ENCODE measurements at places on chromosomes 7 and 10. TPM values are rescaled to one million over a fixed set of nuclear protein-coding genes. Genes with fewer than 3 reads are reported as not detected.
A peak's percentile ranks its signal among the peaks of the same experiment; 100 is the strongest.

The PAX4 gene
- not detected for total RNA-seq

The SSC4D gene
- 0.71 TPM for total RNA-seq

The ACSM6 gene
- total RNA-seq: not detected

The CCDC71L gene
- total RNA-seq: 17.4 TPM

The HOXA1 gene
- 0.16 TPM for total RNA-seq

The MOGAT3 gene
- total RNA-seq: not detected

The MRC1 gene
- not detected for total RNA-seq

The CUL1 gene
- total RNA-seq: 74.5 TPM

GRCh38 chr10:103396789-103397087, 312 bp downstream of the PDCD11 start:
- peak overlapping the region; percentile 92 for H3K4me3 ChIP-seq
- peak overlapping the region; percentile 94 for H3K27ac ChIP-seq
- peaks cover 70% of the 10 kb centered on the region for H3K36me3 ChIP-seq

GRCh38 chr7:44224080-44224973, 23.5 kb downstream of the YKT6 start:
- no peaks in the 10 kb centered on the region for H3K4me1 ChIP-seq
- H3K4me3 ChIP-seq: no peak overlapping the region
- no peak overlapping the region for H3K27ac ChIP-seq
- DNase-seq: no peak
- no peaks in the 10 kb centered on the region for H3K36me3 ChIP-seq
- no peaks in the 10 kb centered on the region for H3K27me3 ChIP-seq

GRCh38 chr10:72037811-72038210, 50.5 kb downstream of the SPOCK2 start:
- DNase-seq: no peak
- no peaks in the 10 kb centered on the region for H3K36me3 ChIP-seq
- peaks cover 2% of the 10 kb centered on the region for H3K27me3 ChIP-seq
- no peak overlapping the region for H3K4me3 ChIP-seq
- no peak overlapping the region for H3K27ac ChIP-seq

- no peaks in the 10 kb centered on the region for H3K27me3 ChIP-seq
- no peaks in the 10 kb centered on the region for H3K36me3 ChIP-seq
- no peak overlapping the region for H3K27ac ChIP-seq
- no peak for DNase-seq
- H3K4me1 ChIP-seq: no peaks in the 10 kb centered on the region
- no peak overlapping the region for H3K4me3 ChIP-seq
Measured at GRCh38 chr10:125247576-125247975, 87.2 kb upstream of the CTBP2 start.

- no peak overlapping the region for H3K4me3 ChIP-seq
- peaks cover 3% of the 10 kb centered on the region for H3K36me3 ChIP-seq
- H3K27ac ChIP-seq: no peak overlapping the region
- DNase-seq: no peak
- H3K27me3 ChIP-seq: no peaks in the 10 kb centered on the region
- peaks cover 31% of the 10 kb centered on the region for H3K4me1 ChIP-seq
Measured at GRCh38 chr10:47205192-47205591, 94.8 kb upstream of the GDF10 start.

GRCh38 chr10:30784524-30784896, 155.0 kb upstream of the LYZL2 start:
- H3K27me3 ChIP-seq: peaks cover 2% of the 10 kb centered on the region
- peak overlapping the region; percentile 75 for H3K4me3 ChIP-seq
- DNase-seq: no peak

- no peak for DNase-seq
- no peaks in the 10 kb centered on the region for H3K36me3 ChIP-seq
- no peaks in the 10 kb centered on the region for H3K27me3 ChIP-seq
- H3K4me1 ChIP-seq: no peaks in the 10 kb centered on the region
- H3K4me3 ChIP-seq: no peak overlapping the region
- H3K27ac ChIP-seq: no peak overlapping the region
Measured at GRCh38 chr10:60155943-60156683, 233.6 kb downstream of the ANK3 start.

- no peak overlapping the region for H3K4me3 ChIP-seq
- no peaks in the 10 kb centered on the region for H3K36me3 ChIP-seq
- no peaks in the 10 kb centered on the region for H3K4me1 ChIP-seq
- DNase-seq: no peak
- H3K27ac ChIP-seq: no peak overlapping the region
Measured at GRCh38 chr7:112699725-112700513, 90.3 kb downstream of the TMEM168 start.

GRCh38 chr7:155584763-155585531, 38.6 kb upstream of the CNPY1 start:
- H3K36me3 ChIP-seq: no peaks in the 10 kb centered on the region
- H3K4me3 ChIP-seq: no peak overlapping the region
- H3K4me1 ChIP-seq: peaks cover 9% of the 10 kb centered on the region
- no peak for DNase-seq
- H3K27ac ChIP-seq: no peak overlapping the region
- H3K27me3 ChIP-seq: peaks cover 37% of the 10 kb centered on the region

- no peaks in the 10 kb centered on the region for H3K36me3 ChIP-seq
- peaks cover 9% of the 10 kb centered on the region for H3K4me1 ChIP-seq
- no peak overlapping the region for H3K4me3 ChIP-seq
Measured at GRCh38 chr10:109996225-109996624, 11.6 kb upstream of the ADD3 start.

DNA sequence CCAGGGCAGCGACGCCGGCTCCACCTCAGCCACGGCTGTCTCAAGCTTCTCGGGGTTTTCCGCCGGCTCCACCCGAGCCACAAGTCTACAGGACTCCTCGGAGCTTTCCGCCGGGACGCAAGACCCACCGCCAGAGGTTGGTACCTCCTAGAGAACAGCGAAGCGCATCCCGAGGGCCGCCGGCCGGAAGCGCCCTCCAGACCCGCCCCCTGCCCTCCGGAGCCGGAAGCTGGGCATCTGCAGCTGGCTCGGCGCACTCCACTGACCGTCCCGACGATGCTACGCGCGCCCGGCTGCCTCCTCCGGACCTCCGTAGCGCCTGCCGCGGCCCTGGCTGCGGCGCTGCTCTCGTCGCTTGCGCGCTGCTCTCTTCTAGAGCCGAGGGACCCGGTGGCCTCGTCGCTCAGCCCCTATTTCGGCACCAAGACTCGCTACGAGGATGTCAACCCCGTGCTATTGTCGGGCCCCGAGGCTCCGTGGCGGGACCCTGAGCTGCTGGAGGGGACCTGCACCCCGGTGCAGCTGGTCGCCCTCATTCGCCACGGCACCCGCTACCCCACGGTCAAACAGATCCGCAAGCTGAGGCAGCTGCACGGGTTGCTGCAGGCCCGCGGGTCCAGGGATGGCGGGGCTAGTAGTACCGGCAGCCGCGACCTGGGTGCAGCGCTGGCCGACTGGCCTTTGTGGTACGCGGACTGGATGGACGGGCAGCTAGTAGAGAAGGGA, at the start of gene MINPP1:
Gene MINPP1 (plus strand): TSS at position 254 of the 726 bp plus-strand sequence. CDS start 23 bp downstream, at position 277.
- peak within 1 kb of the TSS; percentile 80 for H3K27ac ChIP-seq
- H3K4me1 ChIP-seq: peaks cover 27% of the 10 kb centered on the region
- DNase-seq: peak; percentile 60
- H3K4me3 ChIP-seq: peak within 1 kb of the TSS; percentile 83
- peaks cover 15% of the 10 kb centered on the region for H3K27me3 ChIP-seq

GRCh38 chr7:85554236-85555178, 367.7 kb upstream of the SEMA3D start:
- H3K36me3 ChIP-seq: no peaks in the 10 kb centered on the region
- H3K4me1 ChIP-seq: no peaks in the 10 kb centered on the region
- DNase-seq: no peak
- no peak overlapping the region for H3K27ac ChIP-seq

DNA sequence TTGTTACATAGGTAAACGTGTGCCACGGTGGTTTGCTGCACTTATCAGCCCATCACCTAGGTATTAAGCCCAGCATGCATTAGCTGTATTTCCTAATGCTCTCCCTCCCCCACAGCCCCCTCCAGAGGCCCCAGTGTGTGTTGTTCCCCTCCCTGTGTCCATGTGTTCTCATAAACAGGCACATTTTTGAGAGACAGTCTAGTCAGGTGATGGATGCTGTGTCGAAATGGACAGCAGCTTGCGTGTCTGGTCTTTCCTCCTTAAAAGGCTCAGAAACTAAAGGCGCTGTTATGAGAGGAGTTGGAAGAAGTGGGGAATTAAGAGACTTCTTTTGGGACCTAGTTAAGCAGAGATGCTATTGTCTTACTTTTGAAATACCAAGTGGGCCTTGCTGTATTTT, 296.0 kb downstream of the BBS9 start:
- no peak overlapping the region for H3K4me3 ChIP-seq
- no peak for DNase-seq
- H3K4me1 ChIP-seq: no peaks in the 10 kb centered on the region
- no peaks in the 10 kb centered on the region for H3K36me3 ChIP-seq

DNA sequence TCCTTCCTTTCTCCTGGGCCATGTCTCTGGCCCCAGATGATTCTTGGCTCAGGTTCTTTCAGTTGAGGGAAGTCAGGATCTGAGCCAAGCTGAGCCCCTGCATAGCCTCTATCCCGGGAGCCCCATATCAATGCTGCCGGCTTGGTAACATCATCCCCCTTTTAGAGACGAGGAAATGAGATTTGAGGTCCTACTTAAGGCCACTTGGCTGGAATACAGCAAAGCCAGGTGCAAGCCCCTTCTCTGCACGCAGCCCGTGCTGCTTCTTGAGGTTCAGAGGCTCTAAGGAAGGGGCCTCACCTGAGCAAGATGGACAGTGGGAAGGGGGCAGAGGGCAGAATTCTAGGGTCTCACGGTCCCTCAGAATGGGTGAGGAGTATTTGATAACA, 2.4 kb upstream of the IRF5 start:
- H3K4me3 ChIP-seq: no peak overlapping the region
- H3K4me1 ChIP-seq: peaks cover 31% of the 10 kb centered on the region
- H3K27ac ChIP-seq: no peak overlapping the region
- H3K27me3 ChIP-seq: peaks cover 21% of the 10 kb centered on the region
- peaks cover 3% of the 10 kb centered on the region for H3K36me3 ChIP-seq
- no peak for DNase-seq

GRCh38 chr7:45133352-45133751, 21.9 kb upstream of the TBRG4 start:
- no peak overlapping the region for H3K27ac ChIP-seq
- H3K4me3 ChIP-seq: no peak overlapping the region
- no peaks in the 10 kb centered on the region for H3K36me3 ChIP-seq

DNA sequence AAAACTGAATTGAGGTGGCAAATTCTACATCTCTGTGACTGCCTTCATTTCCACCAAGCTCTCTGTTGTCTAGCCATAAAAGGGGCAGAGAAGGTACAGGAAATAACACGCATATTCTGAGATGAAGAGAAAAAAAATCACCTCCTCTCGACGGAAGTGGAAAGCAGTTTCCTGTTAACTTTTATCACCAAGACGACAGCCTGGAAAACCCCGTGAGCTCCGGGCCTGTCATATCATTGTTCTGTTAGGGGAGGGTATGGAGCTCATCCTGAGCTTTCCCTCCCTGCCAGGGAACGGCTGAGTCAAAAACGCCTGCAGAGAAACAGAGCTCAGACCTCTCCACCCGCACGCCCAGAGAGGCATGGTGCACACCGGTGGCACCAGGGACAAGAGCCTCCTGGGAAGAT, 200.3 kb downstream of the PRPF18 start:
- no peaks in the 10 kb centered on the region for H3K27me3 ChIP-seq
- H3K4me3 ChIP-seq: peak overlapping the region; percentile 57
- no peaks in the 10 kb centered on the region for H3K36me3 ChIP-seq
- DNase-seq: peak; percentile 73

- H3K27me3 ChIP-seq: no peaks in the 10 kb centered on the region
- no peak overlapping the region for H3K4me3 ChIP-seq
- DNase-seq: no peak
- no peaks in the 10 kb centered on the region for H3K36me3 ChIP-seq
Measured at GRCh38 chr10:76632767-76633051, 1004.9 kb downstream of the KCNMA1 start.

- no peaks in the 10 kb centered on the region for H3K27me3 ChIP-seq
- no peak overlapping the region for H3K4me3 ChIP-seq
- H3K4me1 ChIP-seq: no peaks in the 10 kb centered on the region
- no peak overlapping the region for H3K27ac ChIP-seq
- no peaks in the 10 kb centered on the region for H3K36me3 ChIP-seq
- no peak for DNase-seq
Measured at GRCh38 chr7:42440951-42441350, 203.9 kb upstream of the GLI3 start.

DNA sequence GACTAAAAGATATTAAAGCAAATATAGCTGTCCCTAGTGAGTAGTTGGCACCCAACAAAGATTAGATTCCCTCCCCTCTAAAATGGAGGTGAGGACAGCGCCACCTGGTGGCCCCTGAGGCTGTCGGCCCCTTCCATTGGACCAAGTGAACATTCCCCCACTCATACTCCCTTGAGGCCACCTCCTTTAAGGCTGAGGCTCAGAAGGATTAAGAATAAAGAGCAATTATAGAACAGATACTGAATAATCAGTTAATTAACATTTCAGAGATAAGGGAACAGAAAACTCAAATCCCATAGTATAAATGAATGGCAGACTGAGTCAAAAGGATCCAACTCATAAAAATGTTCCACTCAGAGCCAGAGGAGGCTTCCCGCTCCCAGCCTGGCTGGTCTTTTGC, 130.4 kb upstream of the GHITM start:
- H3K4me1 ChIP-seq: peaks cover 3% of the 10 kb centered on the region
- DNase-seq: peak; percentile 10
- H3K4me3 ChIP-seq: no peak overlapping the region
- H3K27me3 ChIP-seq: peaks cover 2% of the 10 kb centered on the region
- H3K27ac ChIP-seq: no peak overlapping the region
- H3K36me3 ChIP-seq: no peaks in the 10 kb centered on the region

GRCh38 chr10:92913973-92914372, 65.7 kb downstream of the EXOC6 start:
- no peak overlapping the region for H3K4me3 ChIP-seq
- H3K27me3 ChIP-seq: no peaks in the 10 kb centered on the region
- no peak for DNase-seq
- H3K4me1 ChIP-seq: peaks cover 3% of the 10 kb centered on the region
- H3K36me3 ChIP-seq: peaks cover 2% of the 10 kb centered on the region

GRCh38 chr10:47453141-47454007, 30.5 kb downstream of the ANXA8 start:
- peaks cover 2% of the 10 kb centered on the region for H3K27me3 ChIP-seq
- no peak overlapping the region for H3K4me3 ChIP-seq
- no peak overlapping the region for H3K27ac ChIP-seq
- no peaks in the 10 kb centered on the region for H3K36me3 ChIP-seq

GRCh38 chr7:8146106-8146787, 115.7 kb downstream of the ICA1 start:
- peaks cover 3% of the 10 kb centered on the region for H3K27me3 ChIP-seq
- H3K36me3 ChIP-seq: no peaks in the 10 kb centered on the region
- H3K4me3 ChIP-seq: no peak overlapping the region

GRCh38 chr7:64887756-64888508, 15.1 kb upstream of the ZNF273 start:
- no peak overlapping the region for H3K27ac ChIP-seq
- peaks cover 8% of the 10 kb centered on the region for H3K4me1 ChIP-seq
- H3K27me3 ChIP-seq: peaks cover 42% of the 10 kb centered on the region
- H3K36me3 ChIP-seq: no peaks in the 10 kb centered on the region

- H3K27ac ChIP-seq: no peak overlapping the region
- H3K27me3 ChIP-seq: peaks cover 2% of the 10 kb centered on the region
- H3K4me3 ChIP-seq: no peak overlapping the region
Measured at GRCh38 chr7:36203071-36203790, 50.2 kb downstream of the EEPD1 start.

GRCh38 chr10:50501478-50501877, 122.3 kb downstream of the SGMS1 start:
- H3K27me3 ChIP-seq: peaks cover 5% of the 10 kb centered on the region
- no peak overlapping the region for H3K4me3 ChIP-seq
- peaks cover 12% of the 10 kb centered on the region for H3K36me3 ChIP-seq
- no peak for DNase-seq
